Activated CD4-positive, alpha-beta T cell treated with anti-CD3 and anti-CD28 coated beads for 36 hours (primary cell): ENCODE measurements at places on chromosomes 5 and 9. TPM values are rescaled to one million over a fixed set of nuclear protein-coding genes. Genes with fewer than 3 reads are reported as not detected.

- no peak for DNase-seq
Observed at GRCh38 chr5:89178541-89178940, 295.6 kb upstream of the MEF2C start.

The PPP2R2B gene
- total RNA-seq, result 0.85 TPM

The TRIM7 gene
- total RNA-seq, result 1.6 TPM

The PCDHGA10 gene
- 0.07 TPM for total RNA-seq

The POC5 gene
- 20.3 TPM for total RNA-seq

The MYO10 gene
- total RNA-seq, result 0.28 TPM

DNA sequence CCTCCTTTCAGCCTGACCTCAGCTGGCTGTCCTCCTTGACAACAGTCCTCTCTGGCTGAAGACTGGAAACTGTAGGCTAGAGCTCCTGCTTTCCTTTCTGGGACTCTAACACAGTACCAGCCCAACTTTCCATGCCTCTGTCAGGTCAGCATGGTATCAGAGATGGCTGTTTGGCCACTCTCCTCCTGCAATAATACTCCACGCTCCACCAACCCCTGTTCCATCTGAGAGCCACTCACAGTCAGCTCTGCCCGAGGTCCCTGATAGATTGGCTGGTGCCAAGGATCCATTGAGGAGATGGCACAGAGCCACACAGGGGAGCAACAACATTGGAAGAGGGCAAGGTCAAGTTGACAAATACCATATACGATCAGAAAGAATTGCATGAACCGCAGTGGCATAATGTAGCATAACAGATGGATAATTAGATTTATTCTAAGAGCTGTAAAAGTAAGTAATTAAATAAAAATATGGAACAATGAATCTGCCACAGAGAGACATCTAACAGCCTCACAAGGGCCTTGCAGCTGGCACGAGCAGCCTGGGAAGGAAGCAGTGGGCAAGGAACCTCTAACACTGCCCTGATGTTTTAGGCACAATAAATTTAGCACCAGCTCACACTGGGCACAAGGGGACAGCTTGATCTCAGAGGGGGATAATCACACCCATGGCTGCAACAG lies 94.3 kb upstream of the LRRTM2 start:
- DNase-seq, result no peak
